ENCODE measurements at places on chromosomes 7 and 10.

GRCh38 chr7:139704308-139704879 lies 73.4 kb downstream of the HIPK2 start:
- no peak for DNase-seq

- DNase-seq: no peak
Measured at GRCh38 chr7:147571436-147572185, 1019.0 kb upstream of the C7orf33 start.

DNA sequence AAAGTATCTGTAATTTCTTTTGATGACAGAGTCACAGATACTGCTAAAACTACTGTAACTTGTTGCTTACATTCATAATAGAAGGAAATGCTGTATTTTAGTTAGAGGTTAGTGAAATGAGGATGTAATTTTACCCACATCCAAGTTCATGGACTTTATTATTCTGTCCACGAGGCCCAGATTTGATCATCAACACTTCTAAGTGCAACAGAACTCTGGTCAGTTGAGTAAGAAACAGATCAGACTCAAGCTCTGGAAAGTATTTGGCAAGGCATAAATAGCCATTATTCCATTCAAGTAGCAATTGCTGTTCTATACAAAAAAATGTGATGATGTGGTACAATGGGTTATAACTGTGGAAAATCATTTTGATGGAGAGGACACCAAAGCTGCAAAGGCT lies 22.3 kb downstream of the ACADSB start:
- no peak for DNase-seq

GRCh38 chr10:126264102-126265018 lies 123.9 kb downstream of the ADAM12 start:
- no peak for DNase-seq

DNA sequence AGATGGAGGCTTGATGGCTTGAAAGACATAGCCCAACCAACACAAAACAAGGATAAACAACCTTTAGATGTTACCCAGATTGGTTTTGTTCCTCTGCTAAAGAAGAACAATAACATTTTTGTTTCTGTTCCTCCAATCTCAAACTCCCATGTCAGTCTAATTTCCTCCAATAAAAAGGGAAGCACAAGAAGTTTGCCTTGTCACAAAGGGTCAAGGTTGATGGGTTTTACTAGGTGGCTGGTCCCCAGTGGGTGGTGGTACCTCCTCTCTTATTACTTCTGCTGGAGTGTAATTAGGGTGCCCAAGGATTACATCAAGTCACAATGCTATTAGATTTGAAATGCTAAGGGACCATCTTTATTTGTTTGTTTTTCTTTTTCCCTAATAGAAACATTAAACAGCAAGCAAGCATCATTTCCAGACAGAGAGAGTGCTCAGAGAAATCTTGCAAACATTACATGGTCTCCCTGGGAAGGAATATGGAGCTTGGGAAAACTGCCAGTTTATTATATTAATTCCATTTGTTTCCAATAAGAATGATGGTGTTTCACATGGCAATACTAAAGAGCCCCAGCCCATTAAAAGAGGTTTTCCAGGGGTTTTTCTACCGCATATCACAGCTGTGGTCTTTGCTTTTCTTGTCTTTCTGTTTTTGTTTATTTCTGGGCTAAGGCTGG lies 78.3 kb upstream of the AOAH start:
- no peak for DNase-seq

DNA sequence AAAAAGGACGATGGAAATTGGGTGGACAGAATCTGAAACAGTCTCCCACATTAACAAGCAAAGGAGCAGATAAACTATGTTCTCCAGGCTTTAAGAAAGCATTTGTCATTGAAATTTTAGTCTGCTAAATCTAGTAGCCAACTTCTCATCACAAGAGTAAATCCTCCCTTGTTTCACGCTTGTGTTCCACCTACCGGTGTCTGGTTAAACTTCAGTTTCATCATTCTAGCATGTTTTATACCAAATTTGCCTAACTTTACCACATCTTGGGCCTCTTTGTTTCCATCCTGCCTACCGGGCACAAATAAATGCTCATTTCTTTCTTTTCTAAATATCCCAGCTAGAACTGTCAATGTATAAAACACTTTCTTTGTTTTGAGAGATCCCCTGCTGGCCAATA lies 5.8 kb downstream of the LIPA start:
- no peak for DNase-seq

- no peak for DNase-seq
Measured at GRCh38 chr10:101922846-101923245, 79.2 kb upstream of the KCNIP2 start.

- DNase-seq: no peak
Measured at GRCh38 chr7:158702196-158702595, 2.4 kb downstream of the NCAPG2 start.

GRCh38 chr10:45437587-45438465 lies 63.8 kb downstream of the ALOX5 start:
- no peak for DNase-seq

GRCh38 chr7:152200395-152200794 lies 174.9 kb downstream of the GALNT11 start:
- DNase-seq: no peak

GRCh38 chr7:96910486-96910885 lies 94.9 kb upstream of the DLX6 start:
- no peak for DNase-seq

DNA sequence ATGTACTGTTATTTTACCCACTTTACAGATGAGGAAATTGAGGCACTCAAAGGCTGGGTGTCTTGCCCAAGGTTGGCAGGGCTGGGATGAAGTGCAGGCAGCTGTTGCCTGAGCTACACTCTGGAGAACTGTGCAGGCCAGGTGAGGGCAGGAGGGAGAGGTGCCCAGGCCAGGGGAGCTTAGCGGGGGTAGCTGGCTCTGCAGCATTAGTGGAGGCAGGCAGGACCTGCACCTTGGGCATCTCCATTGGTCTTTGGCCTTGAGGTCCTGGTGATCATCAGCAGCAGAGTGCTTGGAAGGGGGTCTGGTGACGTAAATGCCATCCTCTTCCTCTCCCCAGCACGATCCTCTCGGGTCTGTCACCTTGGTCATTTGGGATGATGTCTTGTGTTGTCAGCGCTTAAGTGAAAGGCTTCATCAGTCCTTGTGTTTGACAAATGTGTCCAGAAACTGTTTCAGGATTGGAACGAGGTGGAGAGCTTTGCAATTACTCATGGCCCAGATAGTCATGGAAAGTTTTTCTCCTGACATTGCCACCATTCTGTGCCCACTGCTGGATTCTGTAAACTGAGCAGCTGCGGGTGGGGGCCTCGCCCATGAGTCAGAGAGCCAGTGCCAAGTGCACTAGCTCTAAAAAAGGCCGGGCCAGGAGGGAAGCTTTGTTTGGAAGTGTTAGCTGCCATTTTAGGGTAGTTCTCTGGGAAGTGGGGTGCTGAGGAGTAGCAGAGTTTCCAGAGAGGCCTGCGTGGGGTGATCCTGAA lies 47.6 kb downstream of the TSPAN15 start:
- no peak for DNase-seq

GRCh38 chr10:47288916-47289495 lies 11.0 kb upstream of the GDF10 start:
- DNase-seq: no peak

DNA sequence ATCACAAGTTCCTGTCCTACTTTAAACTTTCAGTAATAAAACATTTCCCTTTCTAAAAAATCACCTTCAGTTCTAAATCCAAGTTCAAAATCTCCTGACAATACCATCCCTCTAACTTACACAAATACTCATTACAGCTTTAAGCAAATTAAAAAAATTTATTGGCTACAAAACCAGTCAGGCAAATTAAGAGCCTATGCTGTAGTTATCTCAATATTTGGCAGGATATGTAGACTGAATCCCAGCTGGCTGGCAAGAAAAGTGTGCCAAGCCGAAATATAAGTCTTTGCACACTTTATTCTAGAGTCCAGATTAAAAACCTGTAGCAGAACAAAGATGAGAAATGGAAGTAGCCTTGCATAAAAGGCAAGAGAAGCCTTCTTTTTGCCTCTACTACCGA lies 9.5 kb downstream of the WAPL start:
- DNase-seq: no peak

GRCh38 chr10:80769700-80770160 lies 232.0 kb downstream of the SH2D4B start:
- no peak for DNase-seq

- no peak for DNase-seq
Measured at GRCh38 chr10:70588859-70589570, 13.5 kb downstream of the PRF1 start.

DNA sequence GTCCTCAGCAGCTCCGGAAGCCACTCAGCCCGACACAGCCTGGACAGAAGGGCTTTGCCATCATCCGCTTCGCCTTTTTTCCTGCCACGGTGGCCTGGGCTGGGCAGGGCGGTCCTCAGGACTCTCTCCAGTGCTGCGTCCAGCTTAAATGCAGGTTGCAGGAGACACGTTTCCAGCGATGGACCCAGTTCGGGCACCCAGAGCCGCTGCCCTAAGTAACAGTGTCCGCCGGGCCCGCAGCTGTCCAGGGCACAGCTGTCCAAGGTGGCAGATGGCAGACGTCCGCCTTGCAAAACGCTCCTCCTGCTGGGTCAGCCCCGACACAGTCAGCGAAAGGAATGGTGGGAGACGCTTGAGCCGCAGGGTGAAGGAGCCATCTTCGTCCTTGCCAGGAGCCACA lies 37.0 kb upstream of the FOXL3 start:
- no peak for DNase-seq

- no peak for DNase-seq
Measured at GRCh38 chr7:1715331-1715625, 45.2 kb downstream of the ELFN1 start.

- peak; percentile 29 for DNase-seq
Measured at GRCh38 chr7:151851145-151851751, 25.7 kb downstream of the PRKAG2 start.

DNA sequence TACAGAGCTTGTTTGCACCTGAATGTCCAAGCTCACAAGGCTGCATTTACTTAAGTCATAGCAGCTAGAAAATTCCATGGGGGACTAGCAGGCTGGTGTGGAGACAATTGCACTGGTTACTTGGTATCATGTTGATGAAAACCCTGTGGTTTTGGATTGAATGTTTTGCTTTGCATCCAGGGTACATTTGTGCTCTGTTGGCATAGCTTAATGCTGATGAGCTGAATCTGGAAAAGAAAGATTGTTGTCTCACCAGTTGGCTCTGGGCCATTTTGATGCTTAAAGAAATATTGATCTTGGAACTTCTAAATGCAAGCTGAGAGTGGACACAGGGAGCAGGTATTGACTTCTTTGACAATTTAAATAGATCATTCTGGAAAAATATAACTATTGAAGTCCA lies 122.5 kb upstream of the MBL2 start:
- no peak for DNase-seq
